ENCODE measurements at places on chromosomes 5 and 9.

- DNase-seq: no peak
Measured at GRCh38 chr5:11777096-11777495, 127.2 kb downstream of the CTNND2 start.

- no peak for DNase-seq
Measured at GRCh38 chr5:139212486-139212885, 14.3 kb upstream of the SIL1 start.

GRCh38 chr9:81724242-81724889 is 35.0 kb upstream of the TLE1 start:
- no peak for DNase-seq

DNA sequence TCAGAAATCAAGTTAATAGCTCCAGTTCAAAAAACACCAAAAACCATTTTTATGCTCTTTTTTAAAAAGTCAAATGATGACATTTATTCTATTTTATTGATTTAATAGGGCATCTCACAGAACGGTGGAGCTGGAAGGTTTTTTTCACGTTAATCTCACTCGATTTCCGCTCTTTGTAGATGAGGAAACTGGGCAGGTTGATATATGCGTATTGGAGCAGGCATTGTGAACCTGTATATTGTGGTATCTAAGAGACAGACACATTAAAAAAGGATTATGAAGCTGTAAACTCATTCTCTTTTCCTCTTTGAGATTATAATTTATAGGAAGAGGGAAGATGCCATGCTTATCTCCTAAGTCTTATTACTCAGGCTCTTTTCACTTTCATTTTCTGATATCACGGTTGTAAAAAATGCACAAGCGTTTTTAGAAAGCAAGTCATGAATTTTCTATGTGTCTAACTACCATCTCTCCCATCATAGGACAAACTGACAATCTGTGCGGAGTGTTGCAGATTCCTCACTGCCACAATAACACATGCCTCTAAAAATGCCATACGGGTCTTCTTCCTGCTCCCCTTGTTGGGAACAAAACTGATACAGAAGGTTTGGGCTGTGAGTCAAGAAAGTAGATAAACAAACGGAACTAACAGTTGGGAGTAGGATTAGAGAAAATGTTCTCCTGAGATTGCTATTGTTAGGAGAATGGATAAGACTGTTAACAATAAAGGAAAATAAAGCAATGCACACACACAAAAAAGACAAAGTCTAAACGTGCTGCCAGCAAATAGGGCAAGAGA is 1997.7 kb downstream of the MAT2B start:
- DNase-seq: no peak

DNA sequence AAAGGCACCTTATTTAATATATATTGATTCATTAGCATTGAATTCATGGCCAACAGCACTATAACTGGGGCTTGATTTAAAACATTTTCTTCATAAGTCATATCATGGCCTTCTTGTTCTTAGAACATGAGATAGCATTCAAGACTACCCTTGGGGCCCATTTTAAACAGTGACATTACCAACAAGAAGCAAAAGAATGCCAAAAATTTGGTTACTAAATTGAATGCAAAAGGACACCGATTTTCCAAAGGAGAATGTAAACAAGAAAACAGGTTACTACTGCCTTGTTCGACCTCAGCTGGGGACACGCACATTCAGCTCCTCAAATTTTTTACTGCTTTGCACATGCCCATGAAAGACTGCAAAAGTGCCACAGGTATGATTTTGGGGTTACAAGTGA is 219.4 kb upstream of the TLE4 start:
- no peak for DNase-seq

DNA sequence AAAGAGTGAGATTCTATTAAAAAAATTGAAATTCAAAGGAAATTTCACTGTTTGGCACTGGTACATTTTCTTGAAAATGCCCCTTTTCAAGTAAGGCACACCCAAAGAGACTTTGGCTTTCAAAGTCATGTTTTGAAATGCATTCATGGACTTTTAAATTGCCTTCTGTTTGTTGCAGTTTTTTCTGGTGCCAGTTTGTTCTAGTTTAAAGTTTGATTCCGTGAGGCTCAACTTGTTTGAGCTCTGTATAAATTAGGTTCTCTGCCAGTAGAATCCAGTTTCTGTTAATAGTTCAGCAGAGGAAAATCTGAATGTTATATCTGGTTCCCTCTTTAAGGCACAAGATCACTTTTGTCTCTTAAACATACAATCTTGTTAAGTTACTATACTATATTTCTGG is 16.4 kb downstream of the ATP6V0E1 start:
- DNase-seq: no peak

GRCh38 chr5:133289686-133290367 is 238.0 kb downstream of the HSPA4 start:
- DNase-seq: no peak

- DNase-seq: no peak
Measured at GRCh38 chr5:34897646-34898045, 17.7 kb downstream of the RAD1 start.

GRCh38 chr5:71810023-71810422 is 90.9 kb downstream of the CARTPT start:
- no peak for DNase-seq

- DNase-seq: peak; percentile 10
Measured at GRCh38 chr5:64811050-64811640, 42.4 kb downstream of the CWC27 start.

DNA sequence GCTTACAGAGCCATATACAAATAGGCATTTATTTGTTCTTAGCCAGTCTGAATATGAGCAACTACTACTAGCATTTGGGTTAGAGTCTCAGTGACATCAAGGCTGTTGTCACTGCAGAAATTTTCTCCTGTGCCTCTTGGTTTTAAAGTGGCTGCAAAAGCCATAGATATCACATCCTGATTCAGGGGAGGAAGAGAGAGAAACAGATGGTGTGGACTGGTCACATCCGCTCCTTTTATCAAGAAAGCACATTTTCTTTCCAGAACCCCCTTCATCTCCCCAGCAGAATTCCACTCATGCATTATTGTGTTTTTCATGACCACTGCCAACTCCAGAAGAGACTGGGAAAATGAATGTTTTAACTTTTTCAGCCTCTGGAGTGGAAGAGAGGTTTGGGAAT is 69.8 kb downstream of the PTTG1 start:
- DNase-seq: no peak

DNA sequence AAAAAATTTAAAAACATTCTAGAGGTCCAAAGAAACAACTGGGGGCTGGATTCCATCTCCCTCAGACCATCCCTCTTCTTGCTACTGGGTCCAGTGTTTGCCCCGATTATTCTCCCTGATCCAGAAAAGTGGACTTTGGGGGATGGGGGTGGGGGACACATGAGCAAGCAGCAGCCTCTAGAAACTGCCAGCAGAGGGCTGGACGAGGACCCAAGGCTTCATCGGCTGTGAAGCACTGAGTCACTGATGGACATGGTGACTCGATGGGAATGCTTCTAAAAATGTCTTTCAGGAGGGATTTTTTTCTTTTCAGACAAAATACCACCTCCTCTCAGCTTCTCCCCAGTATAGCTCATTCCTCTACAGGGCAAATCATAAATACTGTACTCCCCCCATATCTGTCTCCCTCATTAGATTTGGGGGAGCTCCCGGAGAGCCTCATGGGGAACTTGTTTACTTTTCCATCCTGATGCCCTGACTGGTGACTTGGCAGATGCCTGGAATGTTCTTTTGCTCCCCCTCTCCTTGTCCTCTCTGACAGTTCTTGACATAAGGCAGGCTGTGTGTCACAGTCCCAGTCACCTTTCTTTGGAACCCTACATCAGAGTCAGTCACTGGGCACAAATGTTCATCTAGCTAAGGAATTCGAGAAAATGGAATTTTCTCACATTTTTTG is 67.2 kb upstream of the STC2 start:
- DNase-seq: peak; percentile 31

DNA sequence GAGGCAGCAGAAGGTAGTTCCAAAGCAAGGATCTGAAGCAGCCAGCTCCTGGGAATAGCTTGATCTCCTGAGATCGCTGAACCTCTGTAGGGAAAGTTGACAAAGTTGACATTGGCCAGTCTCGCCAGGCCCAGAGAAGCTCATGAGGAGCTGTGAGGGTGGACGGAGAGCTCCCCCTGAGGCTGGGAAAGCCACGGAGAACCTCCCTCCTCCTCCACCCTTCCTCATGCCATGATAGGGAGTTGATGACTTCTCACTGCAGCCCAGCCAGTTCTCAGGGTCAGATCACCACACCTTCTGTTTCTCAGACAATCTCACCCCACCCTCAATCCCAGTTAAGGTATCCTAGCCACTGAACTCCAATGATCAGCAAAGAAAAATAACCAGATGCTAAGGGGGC is 30.4 kb upstream of the KCNV2 start:
- no peak for DNase-seq
